ENCODE measurements at places on chromosomes 12 and 14. TPM values are rescaled to one million over a fixed set of nuclear protein-coding genes. Genes with fewer than 3 reads are reported as not detected.

- DNase-seq: no peak
Measured at GRCh38 chr14:30808576-30808975, 65.8 kb upstream of the COCH start.

Gene RDH12
- total RNA-seq: not detected

DNA sequence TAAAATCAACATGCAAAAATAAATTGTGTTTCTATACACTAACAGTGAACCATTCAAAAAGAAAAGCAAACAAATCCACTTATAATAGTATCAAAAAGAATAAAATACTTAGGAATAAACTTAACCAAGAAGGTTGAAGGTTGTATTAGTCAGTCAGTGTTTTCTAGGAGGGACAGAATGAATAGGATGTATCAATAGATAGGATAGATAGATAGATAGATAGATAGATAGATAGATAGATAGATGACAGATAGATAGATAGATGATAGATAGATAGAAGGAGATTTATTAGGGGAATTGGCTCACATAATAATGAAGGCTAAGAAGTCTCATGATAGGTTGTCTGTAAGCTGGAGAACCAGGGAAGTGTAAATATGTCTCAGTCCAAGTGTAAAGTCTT lies 37.2 kb upstream of the MON2 start:
- DNase-seq: no peak

DNA sequence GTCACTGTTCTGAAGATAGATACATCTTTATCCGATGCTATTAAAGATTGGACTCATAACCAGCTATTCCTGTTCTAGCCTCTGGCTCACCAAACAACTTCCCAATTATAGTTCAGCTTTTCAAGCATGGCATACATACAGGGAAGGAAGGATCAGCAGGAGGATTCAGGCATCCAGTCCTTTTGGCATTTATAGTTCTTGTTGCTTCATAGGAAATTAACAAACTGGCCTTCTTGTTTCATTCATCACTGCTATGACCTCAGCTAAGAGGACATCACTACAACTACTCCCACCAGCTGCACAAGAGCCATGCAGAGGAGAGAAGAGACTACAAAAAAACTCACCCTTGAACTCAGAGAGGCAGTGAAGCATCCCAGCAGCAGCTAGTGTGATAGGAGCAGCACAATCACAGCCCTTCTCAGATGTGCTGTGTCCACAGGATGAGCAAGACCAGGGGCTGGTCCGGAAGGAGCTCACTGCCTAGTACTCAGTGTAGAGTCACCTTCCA lies 100.5 kb downstream of the SPTSSA start:
- DNase-seq: no peak

DNA sequence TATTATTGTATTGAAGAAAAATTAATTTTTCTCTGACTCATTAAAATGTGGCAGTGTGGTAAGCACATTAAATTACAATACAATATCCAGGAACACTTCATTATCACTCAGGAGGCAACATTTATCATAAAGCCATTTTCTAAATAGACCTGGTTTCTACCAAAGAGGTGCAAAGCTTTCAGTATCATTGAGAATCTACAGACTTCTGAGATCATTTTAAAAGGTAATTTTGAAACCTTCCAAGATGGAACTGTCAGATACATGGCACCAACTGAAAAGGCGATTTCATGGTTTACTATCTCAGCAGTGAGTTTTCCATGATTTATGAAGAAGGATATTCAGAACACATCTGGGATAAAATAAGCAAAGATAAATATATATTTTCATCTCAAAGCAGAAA lies 85.8 kb downstream of the KITLG start:
- DNase-seq: no peak

Gene GZMB
- 2,337 TPM for total RNA-seq

DNA sequence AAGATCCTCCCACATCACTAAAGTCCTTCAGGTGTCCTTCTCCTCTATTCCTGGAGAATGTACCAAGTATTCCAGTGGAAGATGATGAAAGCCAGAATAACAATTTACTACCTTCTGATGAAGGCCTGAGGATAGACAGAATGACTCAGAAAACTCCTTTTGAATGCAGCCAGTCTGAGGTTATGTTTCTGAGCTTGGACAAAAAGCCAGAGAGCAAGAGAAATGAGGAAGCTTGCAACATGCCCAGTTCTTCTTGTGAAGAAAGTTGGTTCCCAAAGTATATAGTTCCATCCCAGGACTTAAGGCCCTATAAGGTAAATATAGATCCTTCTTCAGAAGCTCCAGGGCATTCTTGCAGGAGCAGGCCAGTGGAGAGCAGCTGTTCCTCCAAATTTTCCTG lies 54.6 kb upstream of the HELB start:
- no peak for DNase-seq

All from activated naive CD4-positive, alpha-beta T cell treated with anti-CD3 and anti-CD28 coated beads, Interleukin-2, amount 50 U/mL, for 72 hours (primary cell).